BJ (cell line): ENCODE measurements at places on chromosomes 13 and 19.

- no peak for DNase-seq
Measured at GRCh38 chr19:4115050-4115817, 8.7 kb downstream of the MAP2K2 start.

DNA sequence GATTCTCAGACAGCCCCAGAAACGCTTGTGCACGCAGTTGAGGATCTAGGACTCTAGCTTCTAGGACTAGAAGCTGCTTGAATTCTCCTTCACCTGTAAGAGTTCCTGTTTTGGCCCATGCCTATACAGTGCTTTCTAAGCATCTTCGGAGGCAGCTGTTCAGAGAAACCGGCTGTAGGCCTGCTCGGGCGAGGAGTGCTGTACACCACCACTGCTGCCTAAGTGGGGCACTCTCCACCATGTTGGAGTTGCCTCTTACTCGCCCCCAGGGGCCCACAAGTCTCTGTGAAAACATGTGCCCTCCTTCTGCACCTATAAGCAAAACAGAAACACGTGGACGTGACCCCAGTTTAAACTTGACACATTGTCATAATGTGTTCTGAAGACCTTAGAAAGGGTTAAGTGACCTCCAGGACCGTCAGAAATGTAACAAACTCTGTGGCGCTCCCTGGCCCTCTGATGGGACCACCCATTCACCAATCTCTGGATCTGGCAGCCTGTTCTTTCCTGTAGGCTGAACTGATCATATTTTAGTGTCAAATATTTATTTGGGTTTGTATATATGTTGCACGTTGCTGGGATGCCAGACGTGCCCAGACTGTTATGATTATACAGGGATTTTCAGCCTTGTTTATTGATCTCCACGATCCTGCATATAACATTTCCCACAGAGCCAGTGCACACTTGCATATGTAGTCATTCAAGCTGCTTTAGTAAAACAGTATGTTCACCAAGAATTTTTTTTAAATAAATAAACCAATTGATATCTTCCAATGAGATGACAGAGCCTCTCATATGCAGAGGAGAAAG is 60.8 kb downstream of the C13orf42 start:
- DNase-seq = no peak

DNA sequence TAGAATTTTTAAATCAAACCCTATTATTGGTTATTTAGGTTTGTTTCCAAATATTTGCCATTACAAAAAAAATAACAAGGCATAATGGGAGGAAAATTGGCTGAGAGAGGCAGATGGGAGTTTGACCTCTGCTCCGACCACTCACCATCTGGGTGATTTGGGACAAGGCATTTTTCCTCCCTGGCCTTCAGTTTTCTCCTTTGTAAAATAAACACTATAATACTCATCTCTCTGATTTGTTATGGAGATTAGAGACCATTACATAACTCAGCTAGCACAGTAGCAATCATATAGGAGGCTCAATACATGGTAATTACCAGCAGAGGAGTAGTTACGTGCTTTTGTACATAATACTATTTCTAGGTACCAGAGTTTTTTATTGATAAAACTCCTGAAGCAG is 70.2 kb upstream of the STK24 start:
- no peak for DNase-seq

GRCh38 chr13:37029617-37030016 is 29.0 kb downstream of the EXOSC8 start:
- no peak for DNase-seq

DNA sequence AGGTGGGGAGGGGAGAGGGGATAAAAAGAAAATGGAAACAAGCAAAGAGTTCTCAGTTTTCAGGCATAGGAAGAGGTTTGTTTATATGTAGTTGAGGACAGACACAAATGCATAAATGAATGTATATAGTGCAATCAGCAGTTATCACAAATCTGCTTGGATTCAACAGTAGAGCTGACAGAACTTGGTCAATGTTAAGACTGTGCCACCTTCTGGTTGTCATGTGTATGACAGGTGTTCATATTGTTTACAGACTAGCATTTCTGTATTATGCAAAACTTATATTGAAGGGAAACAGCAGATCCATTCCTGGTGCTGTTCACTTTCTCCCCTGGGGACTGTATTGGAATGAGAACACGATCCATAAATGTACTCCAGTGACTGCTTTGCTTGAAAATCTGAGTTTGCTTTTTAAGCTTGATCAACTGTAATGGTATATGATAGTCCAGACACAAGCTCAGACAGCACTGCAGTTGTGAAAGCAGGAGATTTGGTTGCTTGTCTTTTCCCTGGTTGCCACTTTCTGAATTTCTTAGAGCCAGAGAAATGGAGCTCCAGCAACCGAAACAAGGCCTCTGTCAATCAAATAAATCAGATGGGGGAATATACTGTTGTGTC is 319.5 kb upstream of the OBI1 start:
- peak; percentile 2 for DNase-seq

GRCh38 chr19:35267353-35267817 is 1.4 kb upstream of the USF2 start:
- DNase-seq = no peak

GRCh38 chr13:71814806-71815360 is 52.1 kb downstream of the DACH1 start:
- DNase-seq = no peak

DNA sequence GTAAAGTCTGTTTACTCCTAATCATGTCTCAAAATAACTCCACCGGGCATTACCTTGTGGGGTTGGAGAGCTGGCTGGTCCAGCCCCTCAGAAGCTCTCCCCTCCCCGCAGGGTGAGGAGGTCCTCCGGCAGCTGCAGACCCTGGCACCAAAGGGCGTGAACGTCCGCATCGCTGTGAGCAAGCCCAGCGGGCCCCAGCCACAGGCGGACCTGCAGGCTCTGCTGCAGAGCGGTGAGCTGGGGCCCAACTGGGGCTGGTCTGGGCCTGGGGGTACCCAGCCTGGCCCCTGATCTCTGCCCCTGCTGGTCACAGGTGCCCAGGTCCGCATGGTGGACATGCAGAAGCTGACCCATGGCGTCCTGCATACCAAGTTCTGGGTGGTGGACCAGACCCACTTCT is 20.2 kb downstream of the HIPK4 start:
- DNase-seq = no peak

DNA sequence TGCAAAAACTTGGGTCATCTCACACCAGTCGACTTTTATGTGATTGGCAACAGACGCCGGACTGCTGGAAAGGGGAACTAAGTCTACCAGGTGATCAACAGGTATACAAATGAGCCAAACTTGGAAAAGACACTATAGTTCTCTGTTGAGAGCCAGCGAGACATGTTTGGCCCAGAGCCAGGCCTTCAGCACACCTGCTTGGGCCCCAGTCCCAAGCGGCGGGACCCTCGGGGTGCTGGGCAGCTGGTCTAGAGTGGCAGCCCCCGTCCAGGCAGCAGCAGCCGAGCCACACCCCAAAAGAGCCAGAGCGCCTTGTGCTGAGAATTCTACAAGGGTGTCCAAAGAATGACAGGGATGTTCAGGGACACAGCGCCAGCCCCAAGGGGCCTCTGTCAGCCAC is 28.0 kb downstream of the NAXD start:
- no peak for DNase-seq

GRCh38 chr19:33434886-33435705 is 61.6 kb downstream of the CEBPG start:
- DNase-seq = no peak

DNA sequence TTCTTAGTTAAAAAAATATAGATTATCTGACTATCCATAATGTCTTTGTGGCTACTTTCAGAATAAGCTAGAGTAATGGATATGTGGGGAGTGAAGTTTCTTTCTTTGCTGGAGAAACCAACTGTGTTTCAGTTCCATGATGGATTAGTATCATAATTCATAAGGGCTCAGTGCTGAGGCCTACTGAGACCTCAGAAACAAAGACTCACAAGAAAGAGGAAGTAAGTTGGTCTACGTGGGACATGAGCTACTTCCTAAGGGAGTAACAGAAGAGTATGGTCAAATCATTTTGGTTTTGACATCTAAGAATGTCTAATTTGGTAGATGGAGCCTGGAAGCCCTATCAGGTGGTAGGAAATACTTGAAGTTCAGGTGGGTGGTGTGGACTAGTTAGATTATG is 99.0 kb upstream of the HTR2A start:
- DNase-seq = no peak

DNA sequence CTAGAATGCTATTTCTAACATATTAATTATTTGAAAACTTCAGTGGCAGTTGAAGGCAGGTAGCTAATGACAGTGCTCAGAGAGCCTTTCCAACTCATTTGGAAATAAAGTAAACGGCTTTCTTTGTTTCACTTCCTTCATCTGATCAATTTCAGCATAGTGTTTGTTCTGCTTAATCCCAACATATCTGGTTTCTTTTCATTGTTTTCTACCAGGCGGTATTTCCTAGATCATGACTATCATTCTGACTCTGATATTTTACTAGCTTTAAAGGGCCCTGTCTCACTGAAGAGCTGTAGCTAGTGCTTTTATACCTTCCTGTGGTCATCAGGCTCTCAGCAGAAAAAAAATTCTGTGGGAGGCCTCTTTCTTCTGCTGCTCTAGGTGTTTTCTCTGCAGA is 178.6 kb downstream of the RBM26 start:
- DNase-seq = no peak

- DNase-seq = no peak
Measured at GRCh38 chr19:33344573-33344925, 29.0 kb upstream of the CEBPG start.

DNA sequence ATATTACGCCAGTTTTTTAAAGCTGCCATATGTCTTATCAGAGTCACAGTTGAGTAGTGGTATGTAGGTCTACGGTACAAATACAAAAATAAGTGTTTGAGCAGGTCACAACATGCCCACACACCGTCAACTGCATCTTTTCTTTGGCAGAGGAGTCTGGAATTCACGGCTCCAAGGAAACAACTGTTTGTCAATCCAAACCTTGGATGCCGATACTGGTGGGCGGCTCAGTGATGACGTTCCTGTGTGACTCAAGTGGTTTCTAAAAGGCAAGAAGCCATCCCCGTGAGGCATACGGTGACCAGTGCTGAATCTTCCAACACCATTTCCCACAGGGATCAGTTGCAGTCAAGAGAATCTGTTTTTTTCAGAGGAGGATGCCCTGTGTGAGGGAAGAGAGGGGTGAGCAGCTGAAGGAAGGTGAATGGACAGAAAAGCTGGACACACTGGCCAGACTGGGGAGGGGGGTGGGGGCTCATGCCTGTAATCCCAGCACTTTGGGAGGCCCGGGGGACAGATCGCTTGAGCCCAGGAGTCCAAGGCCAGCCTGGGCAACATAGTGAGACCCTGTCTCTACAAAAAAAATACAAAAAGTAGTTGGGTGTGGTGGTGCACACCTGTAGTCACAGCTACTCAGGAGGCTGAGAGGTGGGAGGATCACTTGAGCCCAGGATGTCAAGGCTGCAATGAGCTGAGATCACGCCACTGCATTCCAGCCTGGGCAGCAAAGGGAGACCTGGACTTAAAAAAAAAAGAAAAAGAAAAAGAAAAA is 22.8 kb upstream of the CEBPG start:
- no peak for DNase-seq
